ENCODE measurements at places on chromosomes 16 and 17. TPM values are rescaled to one million over a fixed set of nuclear protein-coding genes. Genes with fewer than 3 reads are reported as not detected.
A peak's percentile ranks its signal among the peaks of the same experiment; 100 is the strongest.

DHRS7C gene
- not detected for total RNA-seq

CEMP1 gene
- total RNA-seq = not detected

IKZF3 gene
- 18.3 TPM for total RNA-seq

TOP2A gene
- 199 TPM for total RNA-seq

MYL11 gene
- total RNA-seq = 3.4 TPM

ZNF263 gene
- 22.9 TPM for total RNA-seq

NXPH3 gene
- total RNA-seq = 0.25 TPM

ERCC4 gene
- total RNA-seq = 11.9 TPM

CHST5 gene
- not detected for total RNA-seq

B4GALNT2 gene
- not detected for total RNA-seq

- no peak for DNase-seq
Observed at GRCh38 chr16:58695368-58695767, 10.8 kb upstream of the SLC38A7 start.

DNA sequence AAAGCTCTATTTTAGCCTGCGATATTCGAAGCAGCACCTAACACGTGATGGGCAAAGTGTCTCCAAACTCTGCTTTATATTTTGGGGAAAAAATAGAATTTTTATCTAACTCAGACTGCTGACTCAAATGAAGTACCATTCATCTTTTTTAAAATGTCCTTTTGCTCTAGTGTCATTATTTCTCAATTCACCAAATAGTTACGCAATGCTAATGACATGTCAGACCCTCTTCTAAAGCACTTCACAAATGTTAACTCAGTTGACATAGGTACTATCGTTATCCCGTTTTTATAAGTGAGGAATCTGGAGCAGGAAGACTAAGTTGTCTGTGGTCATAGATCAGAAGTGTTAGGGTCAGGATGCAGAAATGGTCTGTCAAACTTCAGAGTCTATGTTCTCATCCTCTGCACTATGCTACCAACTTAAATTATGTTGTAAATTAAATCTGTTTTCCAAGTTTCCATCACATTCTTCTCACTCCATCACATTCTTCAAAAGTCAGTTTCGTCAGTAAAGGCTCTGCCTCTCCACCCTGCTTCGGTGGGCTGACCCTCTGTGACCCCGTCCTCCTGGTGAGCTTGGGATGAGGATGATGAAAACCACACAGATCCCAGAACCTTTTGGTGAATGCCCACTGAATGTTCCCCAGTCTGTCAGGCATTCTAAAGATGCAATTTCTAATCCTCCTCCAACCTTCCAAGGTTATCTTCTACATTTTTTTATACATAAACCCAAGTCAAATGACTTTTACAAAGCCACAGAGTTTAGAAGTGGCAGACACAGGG lies 102.8 kb downstream of the ADAMTS18 start:
- DNase-seq = no peak

- DNase-seq = no peak
Observed at GRCh38 chr16:2178321-2179106, 17.9 kb downstream of the CASKIN1 start.

GRCh38 chr17:6105649-6106007 lies 35.4 kb downstream of the WSCD1 start:
- no peak for DNase-seq

DNA sequence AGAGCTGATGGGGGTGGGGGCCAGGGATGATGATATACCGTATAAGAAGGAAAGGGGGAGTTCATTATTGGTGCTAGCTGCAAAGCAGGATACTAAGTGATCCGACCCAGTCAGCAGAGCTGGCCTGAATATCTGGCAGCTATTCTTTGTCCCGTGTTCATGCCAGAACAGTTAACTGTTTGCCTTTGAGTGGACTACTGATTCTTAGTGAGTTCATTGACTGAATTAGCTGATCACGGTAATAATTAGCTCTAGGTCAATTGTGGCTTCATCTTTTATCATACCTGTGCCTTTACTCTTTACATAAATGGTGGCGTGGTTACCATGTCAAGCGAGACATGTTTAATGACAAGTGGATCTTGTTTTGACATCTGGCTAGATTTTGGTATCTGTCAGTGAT lies 5.3 kb downstream of the KPNB1 start:
- no peak for DNase-seq

DNA sequence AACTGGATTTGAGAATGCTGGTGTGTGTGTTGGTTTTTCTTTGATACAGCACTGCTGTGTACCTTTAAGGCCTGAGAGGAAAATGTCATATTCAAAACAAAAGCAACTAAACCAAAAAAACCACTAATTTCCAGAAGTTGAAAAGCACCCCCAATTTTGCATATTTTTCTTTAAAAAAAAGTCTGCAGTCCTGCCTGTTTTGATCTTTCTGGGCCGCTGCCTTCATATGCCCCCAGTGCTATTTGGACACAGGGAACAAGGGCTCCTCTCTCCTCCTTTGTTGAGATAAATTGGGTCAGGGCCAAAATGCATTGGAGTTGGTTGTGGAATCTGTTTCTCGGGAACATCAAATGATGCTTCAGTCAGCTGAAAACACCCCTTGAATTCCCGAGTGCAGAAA lies 26.9 kb downstream of the GPT2 start:
- no peak for DNase-seq

DNA sequence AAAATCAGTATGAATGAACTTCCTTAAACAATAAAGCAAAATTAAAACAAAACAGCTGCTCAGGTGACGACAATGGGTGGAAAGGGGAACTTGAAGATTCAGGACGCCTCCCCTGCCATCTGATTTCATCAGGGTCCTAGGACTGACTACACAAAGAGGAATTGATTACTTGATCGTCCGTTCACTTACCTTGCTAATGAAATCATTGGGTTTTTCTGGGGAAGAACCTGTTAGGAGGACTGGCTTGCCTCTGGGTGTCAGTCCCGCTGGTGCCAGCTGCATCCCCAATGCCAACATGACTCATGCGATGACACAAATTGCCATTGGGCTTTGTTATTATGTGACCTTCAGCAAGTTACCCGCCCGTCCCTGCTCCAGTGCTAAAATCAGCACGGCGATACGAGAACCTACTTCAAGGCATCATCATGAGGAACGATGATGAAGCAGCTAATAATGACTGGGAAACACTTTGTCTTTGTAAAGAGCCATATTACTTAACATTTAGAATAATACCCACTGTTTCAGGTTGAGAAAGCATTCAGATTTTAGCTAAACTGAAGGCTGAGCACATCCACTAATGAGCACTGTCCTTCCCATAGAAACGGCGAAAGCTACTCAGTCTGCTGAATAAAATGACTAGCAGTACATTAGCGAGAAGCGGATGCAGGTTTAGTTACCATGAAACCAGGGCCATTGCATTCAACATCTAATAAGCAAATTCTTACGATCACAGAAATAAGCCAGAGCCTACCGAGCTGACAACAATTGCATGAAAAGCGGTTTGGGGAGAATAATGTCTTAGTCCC lies 139.4 kb downstream of the ZFHX3 start:
- DNase-seq = no peak

DNA sequence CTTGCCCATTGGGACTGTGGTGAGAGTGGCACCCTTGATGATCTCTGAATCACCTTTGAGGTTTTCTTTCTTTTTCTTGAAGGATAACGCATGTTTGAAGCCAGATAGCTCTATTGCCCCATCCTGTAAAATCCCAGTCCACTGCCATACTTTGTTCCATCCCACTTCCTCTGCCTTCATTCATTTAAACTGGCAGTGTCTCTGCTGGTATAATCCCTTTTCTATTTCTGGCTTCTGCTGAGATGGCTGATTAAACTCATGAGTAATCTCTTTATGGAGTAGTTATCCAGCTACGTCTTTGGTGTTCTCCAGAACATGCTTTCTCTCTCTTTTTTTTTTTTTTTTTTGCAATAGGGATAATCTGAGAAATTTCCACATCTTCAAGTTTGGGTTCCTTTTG lies 656.5 kb upstream of the SALL1 start:
- no peak for DNase-seq

DNA sequence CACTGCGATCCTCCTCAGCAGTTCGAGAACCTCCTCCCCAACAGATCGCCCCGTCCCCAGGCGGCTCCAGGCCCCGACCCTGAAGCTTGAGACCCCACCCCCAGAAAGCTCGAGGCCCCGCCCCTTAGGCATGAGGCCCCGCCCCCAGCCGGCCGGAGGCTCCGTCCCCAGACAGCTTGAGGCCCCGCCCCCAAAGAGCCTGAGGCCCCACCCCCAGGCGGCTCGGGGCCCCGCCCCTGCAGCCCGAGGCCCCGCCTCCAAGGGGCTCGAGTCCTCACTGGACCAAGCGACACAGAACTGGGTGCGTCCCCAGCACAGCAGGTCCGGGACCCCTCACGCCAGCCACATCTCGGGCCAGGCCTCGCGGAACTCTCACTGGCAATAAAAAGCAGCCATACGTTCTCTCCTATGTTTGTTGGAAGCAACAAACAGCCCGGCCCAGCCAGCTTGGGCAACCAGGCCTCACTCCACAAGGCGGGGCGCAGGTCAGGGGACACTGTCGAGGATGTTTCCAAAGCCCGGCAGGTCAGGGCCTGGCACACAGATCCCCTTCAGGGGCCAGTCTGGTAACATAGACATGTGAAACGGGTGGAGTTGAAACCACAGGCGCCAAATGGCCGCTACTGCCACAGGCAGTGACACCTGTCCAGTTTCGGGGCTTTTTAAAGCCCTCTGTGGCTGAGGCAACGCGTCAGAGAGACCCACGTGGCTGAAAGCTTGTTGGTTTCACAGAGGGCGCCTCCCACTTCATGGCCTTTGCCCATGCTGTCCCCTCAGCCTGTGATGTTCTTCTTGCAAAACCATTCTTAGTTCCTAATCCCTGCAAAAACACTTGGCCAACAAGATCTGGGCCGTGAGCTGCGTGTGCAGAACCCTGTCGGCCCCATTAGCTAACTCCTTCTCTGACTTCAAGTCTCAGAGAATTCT lies 224.2 kb downstream of the PARN start:
- peak; percentile 11 for DNase-seq

DNA sequence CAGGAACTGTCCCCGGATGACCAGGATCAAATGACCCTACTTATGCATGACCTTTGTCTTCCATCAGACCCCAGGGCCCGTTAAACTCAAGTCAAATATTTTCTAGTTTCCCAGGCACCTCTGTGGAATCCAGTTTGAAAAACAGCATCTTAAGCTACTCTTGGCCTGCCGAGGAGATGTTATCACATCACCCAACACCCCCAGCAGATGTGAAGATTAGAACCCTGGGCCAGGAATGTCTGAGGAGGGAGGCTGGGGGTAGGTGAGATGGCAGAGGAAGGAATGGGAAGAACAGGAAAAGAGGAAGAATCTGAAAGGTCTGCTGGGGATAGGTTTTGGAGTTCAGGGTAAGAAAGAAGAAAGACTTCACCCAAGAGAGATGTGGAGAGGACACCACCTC lies 79.2 kb downstream of the AXIN2 start:
- DNase-seq = no peak

- no peak for DNase-seq
Observed at GRCh38 chr16:50209546-50210265, 56.6 kb downstream of the TENT4B start.

- no peak for DNase-seq
Observed at GRCh38 chr16:30530163-30531037, 4.0 kb upstream of the ZNF768 start.

DNA sequence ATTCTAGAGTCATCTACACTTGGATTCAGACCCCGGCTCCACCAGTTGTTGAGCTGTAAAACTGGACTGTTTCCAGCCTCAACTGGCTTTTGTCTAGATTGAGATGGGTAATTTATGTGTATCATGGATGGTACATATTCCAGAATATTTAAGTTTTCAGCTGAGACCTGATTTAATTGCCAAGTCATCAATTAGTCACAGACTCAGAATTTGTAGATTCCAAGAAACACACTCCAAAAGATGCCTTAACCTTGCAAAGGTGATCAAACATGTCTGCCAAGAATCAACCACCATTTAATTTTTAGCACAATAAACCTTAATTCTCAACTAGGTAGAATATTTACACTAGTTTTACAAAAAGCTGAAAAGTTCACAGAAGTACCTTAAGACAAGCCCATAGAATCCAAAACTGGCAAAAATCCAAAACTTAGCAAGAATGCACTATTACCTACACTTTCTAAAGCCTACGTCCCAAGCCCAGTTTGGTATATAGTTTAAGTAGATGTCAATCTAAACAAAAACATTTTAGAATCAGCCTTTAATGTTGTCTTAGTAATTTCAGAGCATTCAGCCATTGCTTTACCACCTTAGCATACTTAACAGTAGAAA lies 17.7 kb downstream of the SIAH1 start:
- DNase-seq = no peak

GRCh38 chr16:17301593-17302135 lies 169.1 kb downstream of the XYLT1 start:
- DNase-seq = no peak

- DNase-seq = peak; percentile 58
Observed at GRCh38 chr17:49968405-49969133, 421 bp upstream of the DLX4 start.

- peak; percentile 12 for DNase-seq
Observed at GRCh38 chr17:9402590-9403199, 172.9 kb downstream of the STX8 start.

DNA sequence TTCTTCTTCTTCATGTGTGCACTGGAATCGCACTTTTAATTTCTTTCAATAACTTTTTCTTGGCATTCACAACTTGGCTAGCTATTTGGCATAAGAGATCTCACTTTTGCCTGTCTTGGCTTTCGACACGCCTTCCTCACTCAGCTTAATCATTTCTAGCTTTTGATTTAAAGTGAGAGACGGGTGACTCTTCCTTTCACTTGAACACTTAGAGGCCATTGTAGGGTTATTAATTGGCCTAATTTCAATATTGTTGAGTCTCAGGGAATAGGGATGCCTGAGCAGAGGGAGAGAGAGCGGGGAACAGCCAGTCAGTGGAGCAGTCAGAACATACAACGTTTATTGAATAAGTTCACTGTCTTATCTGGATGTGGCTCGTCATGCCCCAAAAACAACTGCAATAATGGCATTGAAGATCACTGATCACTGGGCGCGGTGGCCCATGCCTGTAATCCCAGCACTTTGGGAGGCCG lies 200.3 kb downstream of the SEC14L1 start:
- DNase-seq = no peak

Measured in activated T-helper 2 cell treated with anti-CD3 and anti-CD28 coated beads, Interferon-gamma antibody, Interleukin-2, Interleukin-4, amounts not matched to agents 10 μg/mL and 5 μg/mL and 100 μg/mL, durations not matched to agents 14 hours and 24 hours and 36 hours (primary cell).